ENCODE measurements at places on chromosomes 5 and 9.

DNA sequence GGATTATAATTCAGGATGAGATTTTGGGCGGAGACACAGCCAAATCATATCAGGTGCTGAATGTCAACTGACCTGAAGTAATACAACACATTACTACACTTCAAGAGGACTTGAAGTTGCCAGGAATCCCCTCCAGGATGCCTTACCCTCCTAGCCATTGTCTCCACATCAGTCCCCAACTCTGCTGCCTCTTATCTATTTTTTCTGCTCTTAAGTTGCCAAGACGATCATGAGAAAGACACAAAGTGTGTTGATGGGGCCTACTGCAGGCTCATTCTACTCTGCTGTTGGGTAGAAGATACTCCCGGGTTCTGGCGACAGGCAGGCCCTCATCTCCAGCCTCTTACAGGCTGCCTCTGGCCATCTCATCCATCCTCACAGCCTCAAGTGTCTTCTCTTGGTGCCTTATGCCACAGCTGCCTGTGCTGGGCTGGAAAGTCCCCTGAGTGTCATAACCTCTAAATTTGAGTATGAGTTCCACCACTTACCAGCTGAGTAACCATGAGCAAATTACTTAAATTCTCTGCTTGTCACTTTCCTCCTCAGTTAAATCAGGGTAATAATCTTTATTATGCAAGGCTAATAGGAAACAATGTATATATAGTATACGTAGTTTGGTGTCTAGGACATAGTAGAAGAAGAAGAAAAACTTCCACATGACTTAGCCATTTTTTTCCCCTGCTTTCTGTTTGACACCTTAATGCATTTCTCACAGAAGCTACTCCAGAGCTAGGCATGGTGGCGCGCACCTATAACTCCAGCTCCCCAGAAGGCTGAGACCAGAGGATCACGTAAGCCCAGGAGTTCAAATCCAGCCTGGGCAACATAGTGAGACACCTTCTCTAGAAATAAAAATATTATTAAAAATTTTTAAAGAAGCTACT, 73.0 kb upstream of the SNX2 start:
- no peak for DNase-seq

GRCh38 chr5:113236536-113237288, 198.1 kb downstream of the TSSK1B start:
- DNase-seq = no peak

DNA sequence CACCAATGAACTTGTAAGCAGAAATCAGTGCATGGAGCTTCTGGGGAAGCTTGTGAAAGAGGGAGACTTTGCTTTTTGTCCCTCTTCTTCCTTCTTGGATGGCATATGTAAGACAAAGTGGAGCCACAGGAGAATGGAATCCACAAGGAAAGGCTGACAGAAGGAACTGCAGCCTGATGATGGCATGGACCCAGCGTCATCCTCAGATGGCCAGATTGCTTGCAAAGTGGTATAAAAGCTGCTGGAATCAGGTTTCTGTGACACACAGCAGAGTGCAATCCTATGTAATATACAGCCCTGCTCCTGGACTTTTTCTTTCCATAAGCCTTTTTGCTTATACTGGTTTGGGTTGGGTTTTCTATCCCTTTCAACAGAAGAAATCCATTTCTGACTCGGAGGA, 31.4 kb upstream of the SPARC start:
- no peak for DNase-seq

DNA sequence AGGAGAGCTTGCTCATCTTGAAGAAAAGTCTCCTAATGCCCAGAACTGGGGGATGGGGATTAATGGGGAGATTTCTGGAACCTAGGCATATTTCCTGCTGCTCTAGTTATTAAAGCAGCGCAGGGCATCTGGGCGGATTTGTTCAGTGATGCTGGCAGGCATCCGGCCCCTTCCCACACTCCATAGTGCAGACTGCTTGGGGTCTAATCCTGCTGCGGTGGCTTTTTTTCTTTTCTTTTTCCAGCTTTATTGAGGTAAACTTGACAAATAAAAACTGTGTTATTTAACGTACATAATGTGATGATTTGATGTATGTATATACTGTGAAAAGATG, 30.7 kb downstream of the PPARGC1B start:
- DNase-seq = no peak

- DNase-seq = no peak
Observed at GRCh38 chr9:109190151-109190550, 23.1 kb upstream of the FRRS1L start.

GRCh38 chr5:12865529-12865928, 961.3 kb upstream of the CTNND2 start:
- DNase-seq = no peak

DNA sequence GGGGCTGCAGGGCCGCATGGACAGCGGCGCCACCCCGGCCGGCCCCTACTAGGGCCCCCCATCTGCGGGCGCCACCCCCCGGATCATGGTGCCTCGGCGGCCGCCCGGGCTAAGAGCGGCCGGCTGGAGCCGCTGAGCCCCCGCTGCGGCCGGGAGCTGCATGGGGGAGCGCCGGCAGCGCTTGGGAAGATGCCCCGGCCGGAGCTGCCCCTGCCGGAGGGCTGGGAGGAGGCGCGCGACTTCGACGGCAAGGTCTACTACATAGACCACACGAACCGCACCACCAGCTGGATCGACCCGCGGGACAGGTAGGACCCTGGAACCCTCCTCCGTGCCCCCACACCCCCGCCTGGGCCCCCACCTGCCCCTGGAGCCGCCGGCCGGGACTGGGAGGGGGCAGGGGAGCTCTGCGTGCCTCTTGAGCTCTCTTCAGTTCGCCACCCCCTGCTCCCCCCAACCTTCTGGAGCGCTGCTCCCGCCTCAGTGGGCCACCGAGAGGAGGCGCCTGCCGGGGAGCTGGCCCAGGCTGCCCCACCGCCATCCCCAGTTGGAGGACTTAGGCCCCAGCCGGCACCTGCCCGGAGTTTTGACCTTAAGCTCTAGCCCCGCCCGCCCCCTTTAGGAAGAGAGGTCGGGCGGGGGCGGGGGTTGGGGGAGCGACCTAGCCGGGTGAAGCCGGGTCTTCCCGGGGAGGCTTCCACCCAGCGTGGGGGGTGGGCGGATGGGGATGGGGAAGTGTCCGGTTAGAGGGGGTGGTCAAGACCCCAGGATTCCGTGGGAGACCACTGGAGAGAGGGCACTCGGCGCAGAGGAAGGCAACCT, 730 bp downstream of the WWC1 start:
- peak; percentile 25 for DNase-seq

- DNase-seq = no peak
Observed at GRCh38 chr5:154345255-154345952, 100.4 kb upstream of the SAP30L start.

DNA sequence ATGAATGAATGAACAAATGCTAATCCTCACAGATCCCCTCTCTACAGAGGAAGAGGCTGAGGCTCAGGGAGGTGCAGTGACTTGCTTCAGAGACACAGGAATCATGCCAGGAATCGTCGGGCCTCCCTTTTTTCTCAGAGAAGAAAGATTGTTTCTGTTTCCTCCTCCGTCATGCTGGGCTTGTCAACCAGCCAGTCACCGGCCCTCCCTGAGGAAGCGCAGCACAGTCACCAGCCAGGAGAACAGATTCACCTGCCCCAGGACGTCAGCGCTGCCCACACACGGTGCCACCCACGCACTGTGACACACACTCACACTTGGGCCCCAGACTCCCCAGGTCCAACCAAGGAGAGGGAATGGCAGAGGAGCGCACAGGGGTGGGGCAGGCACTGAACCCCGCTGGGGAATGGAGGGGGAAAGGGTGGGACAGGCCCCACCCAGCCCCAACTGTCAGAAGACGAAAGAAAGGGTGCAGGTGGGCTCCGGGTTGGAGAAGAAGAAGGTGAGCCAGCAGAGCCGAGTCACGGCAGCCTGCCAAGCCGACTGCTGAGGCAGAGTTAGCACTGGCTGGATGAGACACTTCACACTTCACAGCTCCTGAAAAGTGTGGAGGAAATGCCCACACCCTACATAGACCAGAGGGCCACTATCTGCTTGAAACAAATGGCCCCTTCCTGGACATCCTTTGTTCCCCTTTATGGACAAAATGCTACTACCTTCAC, 13.8 kb upstream of the ERGIC1 start:
- DNase-seq = peak; percentile 93

DNA sequence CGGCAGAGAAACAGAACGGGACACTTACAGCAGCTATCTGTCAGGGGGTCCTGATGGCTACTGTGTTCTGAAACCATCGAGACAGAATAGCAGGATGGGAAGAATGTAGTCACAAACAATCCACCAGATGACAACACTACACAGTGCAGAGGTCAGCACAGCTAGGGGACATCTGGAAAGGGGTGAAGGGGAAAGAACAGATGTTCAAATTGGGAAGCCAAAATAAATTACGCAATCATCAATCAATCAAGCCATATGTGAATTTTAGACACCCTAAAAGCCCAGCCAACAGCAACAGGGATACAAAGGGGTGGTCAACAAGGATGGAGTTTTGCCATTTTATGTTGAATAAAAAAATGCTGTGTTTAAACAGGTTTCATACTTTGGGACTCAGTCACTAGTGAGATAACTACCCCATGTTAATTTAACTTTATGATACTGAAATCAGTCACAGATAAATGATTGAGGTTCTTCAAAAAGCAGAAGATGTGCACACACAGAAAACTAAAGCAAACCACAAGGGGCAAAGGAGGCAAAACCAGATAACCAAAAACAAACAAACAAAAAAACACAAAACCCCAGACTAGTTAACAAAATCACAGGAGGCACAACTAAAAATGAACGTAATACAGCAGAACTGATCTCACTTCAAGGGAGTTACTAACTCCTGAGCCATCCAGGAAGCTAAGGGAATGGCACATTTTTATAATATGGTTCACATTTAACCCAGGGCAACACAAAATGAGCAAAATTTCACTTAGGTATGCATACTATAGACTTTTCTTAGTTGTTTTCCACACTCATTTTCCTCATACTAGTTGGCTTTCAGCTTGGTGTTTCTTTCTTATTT, 65.9 kb downstream of the HABP4 start:
- no peak for DNase-seq

GRCh38 chr9:37082214-37082765, 38.1 kb upstream of the ZCCHC7 start:
- DNase-seq = no peak

GRCh38 chr5:42858031-42858643, 46.4 kb upstream of the SELENOP start:
- DNase-seq = no peak

DNA sequence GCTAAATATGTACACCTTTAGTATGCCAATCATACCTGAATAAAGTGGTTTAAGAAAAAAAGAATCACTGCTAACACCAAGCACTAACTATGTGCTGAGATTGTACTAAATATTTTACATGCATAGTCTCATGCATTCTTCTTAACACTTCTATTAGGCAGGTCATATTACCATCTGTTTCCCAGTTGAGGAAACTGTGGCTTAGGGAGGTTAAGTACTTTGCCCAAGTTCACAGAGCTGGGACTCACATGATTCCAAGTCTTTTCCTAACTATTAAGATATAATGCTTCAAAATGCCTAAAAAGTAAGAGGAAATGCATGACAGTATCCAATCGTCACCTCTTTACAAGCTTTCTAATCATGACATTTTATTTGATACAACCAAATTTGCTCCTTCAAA, 69.2 kb upstream of the PLPP6 start:
- no peak for DNase-seq

GRCh38 chr9:3687145-3687544, 161.3 kb upstream of the RFX3 start:
- no peak for DNase-seq

- no peak for DNase-seq
Observed at GRCh38 chr9:87604886-87605588, 107.4 kb downstream of the DAPK1 start.

GRCh38 chr5:169331292-169331852, 30.4 kb upstream of the SLIT3 start:
- DNase-seq = no peak

GRCh38 chr9:134834217-134834956, 46.2 kb upstream of the FCN2 start:
- DNase-seq = no peak

- no peak for DNase-seq
Observed at GRCh38 chr5:154757814-154758406, 2.7 kb downstream of the LARP1 start.

DNA sequence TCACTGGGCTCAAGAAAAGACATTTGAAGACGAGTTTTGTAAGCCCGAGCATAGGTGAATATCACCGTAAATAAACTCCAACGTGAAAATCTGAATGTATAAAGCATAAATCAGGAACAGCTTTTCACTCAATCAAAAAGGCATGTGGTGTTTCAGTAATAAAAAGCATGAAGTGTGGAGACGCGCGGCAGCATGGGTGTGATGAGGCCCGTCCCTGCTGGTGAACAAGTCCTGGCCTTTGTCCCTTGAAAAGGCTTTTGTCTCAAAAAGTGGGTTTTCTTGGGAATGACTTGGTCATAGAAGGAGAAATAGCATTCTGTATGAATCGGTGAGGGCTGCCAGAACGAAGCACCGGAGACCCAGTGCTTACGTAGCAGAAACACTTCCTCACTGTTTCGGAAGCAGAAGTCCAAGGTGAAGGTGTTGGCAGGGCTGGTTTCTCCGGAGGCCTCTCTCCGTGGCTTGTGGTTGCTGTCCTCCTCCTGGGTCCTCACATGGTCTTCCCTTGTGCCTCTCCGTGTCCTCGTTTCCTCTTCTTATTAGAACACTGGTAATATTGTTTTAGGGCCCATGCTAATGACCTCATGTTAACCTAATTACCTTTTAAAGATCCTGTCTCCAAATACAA, 24.9 kb downstream of the ROPN1L start:
- DNase-seq = no peak

- no peak for DNase-seq
Observed at GRCh38 chr9:10000669-10001068, 612.1 kb downstream of the PTPRD start.

DNA sequence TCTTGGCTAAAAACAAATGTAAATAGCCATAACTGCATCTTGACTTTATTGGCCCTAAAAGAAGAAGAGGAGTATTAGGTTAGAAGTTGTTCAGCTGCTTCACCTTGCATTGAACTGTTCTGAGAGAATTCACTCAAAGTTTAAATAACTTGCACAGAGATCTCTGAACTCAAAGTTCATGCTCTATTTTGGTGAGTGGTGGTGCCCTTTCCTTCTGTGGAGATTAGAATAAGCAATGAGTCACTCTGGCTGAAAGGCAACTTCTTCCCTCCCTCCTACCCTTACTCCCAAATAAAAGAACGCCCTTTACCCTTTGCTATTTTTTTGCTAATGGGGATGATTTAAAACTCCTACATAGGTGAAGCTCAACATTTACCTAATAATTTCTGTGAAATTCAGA, 48.9 kb downstream of the ERMP1 start:
- DNase-seq = no peak

- no peak for DNase-seq
Observed at GRCh38 chr9:99556998-99557397, 264.7 kb upstream of the NR4A3 start.

- DNase-seq = no peak
Observed at GRCh38 chr5:65766781-65767180, 44.8 kb downstream of the NLN start.

GRCh38 chr9:14715102-14715501, 7.4 kb downstream of the CER1 start:
- no peak for DNase-seq

- no peak for DNase-seq
Observed at GRCh38 chr5:128408622-128409021, 129.4 kb downstream of the FBN2 start.

- peak; percentile 19 for DNase-seq
Observed at GRCh38 chr5:9545136-9545991, 511 bp downstream of the SEMA5A start.

All from testis (tissue), 5 donors.